Activated naive CD4-positive, alpha-beta T cell (primary cell): ENCODE measurements at places on chromosomes 7 and 10.

GRCh38 chr10:99346247-99346646, 17.1 kb downstream of the CNNM1 start:
- no peak for DNase-seq

DNA sequence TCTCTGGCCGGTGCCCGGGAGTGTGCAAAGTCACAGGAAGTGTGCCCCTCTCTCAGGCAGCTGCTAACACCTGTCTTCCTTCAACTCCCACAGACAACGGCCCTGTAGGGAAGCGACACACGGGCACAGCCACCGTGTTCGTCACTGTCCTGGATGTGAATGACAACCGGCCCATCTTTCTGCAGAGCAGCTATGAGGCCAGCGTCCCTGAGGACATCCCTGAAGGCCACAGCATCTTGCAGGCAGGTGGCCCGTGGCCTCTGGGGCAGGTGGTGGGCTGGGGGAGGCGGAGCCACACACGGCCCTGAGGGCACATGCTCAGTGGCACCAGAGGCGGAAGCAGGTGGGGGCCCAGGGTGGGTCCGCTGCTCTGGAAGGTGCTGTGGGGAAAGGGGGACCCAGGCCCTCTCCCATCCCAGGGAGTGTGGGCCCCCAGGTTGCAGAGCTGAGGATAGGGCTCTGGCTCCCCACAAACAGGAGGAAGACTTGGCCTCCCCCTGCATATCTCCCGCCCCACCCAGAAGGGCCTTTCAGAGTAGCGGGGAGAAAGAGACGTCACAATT, 6.9 kb downstream of the C10orf105 start:
- no peak for DNase-seq

DNA sequence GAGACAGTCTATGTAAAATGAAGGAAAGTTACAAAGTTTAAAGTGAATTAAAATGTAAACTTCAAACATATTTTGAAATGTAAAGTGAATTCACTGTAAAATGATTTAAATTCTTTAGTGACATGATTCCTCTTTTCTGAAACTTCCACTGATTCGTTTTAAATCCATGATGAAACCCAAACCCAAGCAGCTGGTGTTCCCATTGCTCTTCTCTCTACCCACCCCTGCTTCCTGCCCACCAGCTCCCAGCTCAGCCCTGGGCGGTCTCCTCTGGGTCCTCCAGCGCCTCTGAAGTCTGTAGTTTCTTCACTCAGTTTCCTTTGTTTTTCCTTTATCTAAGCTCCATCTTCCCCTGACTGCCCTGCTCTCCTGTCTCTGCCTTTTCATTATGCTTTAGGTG, 175.9 kb downstream of the SNX10 start:
- no peak for DNase-seq

GRCh38 chr10:113126229-113127201, 176.5 kb downstream of the TCF7L2 start:
- DNase-seq: peak; percentile 5
